ENCODE measurements at places on chromosomes 13 and 19.
A peak's percentile ranks its signal among the peaks of the same experiment; 100 is the strongest.

DNA sequence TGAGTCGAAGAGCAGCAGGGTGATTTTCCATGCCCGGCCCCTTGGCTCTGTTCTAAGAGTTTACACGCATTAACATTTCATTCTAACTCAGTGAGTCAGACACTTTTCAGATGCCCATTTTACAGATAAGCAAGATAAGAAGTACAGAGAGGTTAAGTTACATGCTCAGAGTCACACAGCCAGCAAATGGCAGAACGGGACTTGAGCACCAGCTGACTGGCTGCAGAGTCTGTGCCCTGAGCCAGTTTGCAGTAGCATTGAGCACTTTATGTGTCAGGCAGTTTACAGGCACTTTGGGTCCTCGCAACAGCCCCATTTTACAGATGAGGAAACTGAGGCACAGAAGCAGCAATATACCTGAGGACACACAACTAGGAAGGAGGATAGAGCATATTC, 19.0 kb downstream of the CCDC8 start:
- no peak for DNase-seq

- DNase-seq = peak; percentile 42
Observed at GRCh38 chr19:13277104-13277809, 127.0 kb downstream of the IER2 start.

DNA sequence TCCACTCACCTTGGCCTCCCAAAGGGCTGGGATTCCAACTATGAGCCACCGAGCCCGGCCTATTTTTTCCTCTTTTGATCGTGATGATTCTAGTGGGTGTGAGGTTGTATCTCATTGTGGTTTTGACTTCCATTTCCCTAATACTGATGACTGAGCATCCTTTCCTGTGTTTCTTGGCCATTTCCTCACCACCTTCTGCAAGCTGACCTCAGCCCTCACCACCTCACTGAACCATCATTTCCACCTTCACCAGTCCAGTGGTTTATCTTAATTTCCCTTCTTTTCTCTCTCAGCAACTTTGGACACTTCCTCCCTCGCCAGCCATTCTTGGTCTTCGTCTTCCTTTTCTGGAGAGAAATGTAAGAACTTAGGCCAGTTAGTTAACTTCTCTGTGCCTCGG, 13.0 kb upstream of the BICRA start:
- no peak for DNase-seq

- no peak for DNase-seq
Observed at GRCh38 chr13:102905905-102906771, 60.3 kb downstream of the ERCC5 start.

DNA sequence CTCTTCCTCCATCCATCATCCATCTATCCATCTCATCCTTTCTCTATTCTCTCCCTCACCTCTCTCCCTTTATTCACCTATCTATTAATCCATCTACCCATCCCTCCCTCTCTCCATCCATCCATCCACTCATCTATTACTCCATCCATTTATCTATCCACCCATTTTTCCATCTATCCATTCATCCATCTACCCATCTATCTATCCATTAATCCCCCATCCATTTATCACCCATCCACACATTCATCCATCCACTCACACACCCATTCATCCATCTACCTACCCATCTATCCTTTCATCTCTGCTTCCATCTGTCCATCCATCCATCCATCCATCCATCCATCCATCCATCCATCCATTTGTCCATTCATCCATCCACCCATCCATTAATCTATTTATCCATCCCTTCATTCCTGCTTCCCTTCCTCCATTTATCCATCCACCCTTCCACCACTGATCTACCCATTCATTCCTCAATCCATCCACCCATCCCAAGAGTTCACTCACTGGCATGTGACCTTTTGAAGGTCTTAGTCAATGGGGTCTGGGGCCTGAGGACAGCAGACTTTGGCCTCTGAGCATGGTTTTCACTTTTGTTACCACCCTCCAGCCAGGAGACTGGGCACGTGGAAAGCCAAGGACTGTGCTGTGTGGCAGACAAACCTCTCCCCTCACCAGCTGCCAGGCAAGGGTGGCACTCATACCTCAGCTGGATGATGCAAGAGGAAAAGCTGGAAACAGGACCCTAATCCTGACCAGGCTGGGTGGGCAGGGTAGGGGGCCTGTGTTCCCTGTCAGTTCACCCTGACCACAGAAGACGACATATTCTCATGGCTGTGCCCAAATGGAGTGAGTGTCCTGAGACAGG, 126.7 kb downstream of the URI1 start:
- no peak for DNase-seq

- no peak for DNase-seq
Observed at GRCh38 chr13:73169971-73170370, 111.2 kb downstream of the KLF5 start.

GRCh38 chr13:37868691-37869505, 674 bp downstream of the TRPC4 start:
- no peak for DNase-seq

GRCh38 chr19:13995878-13996765, 10.0 kb downstream of the RFX1 start:
- DNase-seq = no peak

DNA sequence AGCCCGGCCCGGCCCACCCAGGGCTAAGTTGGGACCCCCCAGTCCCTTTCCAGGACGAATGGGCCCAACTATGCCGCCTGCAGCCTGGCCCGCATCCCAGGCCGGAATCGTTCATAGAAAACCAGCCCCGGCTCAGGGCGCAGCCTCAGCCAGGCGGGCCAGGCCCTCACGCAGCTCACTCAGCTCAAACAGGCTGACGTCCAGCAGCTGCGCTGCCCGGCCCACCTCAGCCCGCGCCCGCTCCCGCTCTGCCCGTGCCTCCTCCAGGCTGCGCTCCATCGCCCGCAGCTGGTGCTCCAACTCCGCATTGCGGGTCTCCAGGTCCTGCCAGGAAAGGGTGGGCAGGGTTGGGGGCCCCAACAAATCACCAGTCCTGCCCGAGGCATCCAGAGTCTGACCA, 9.8 kb downstream of the DDX49 start:
- DNase-seq = no peak

DNA sequence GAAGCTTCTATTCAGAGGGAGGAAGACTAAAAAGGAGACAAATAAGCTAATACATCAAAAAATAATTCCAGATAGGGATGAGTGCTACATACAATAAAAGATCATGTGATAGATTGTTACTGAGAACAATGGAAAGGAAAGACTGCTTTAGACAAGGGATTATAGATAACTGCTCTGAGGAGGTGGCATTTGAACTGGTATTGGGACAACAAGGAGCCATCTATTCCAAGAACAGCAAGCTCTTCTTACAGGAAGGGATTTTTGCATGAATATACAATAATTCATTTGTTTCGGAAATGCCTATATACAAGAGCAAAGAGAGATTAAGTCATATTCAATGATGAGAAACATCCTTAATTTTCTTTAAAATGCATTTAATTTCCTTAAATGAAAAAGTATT, 540.5 kb upstream of the KLF12 start:
- DNase-seq = no peak

Data from fibroblast of the conjunctiva (primary cell).